Amniotic stem cell (primary cell): ENCODE measurements at places on chromosomes 13 and 19.

- DNase-seq = no peak
These were observed 405.3 kb downstream of the PCDH20 start for GRCh38 chr13:61010358-61010757.

- DNase-seq = no peak
These were observed 212.5 kb downstream of the PCCA start for GRCh38 chr13:100301418-100301817.

DNA sequence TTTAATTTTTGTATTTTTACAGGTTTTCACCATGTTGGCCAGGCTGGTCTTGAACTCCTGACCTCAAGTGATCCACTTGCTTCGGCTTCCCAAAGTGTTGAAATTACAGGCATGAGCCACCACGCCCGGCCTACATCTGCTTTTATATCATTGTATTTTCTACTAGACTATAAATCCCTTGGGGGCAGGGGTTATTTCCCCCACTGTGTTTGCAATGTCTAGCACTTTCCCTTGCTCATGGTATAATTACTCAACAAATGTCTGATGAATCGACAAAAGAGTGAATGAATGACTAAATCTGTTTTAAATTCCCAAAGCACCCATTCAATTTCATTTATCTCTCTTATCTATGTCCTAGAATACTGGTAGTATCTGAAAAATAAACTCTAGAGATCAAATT lies 244.5 kb upstream of the CSNK1A1L start:
- no peak for DNase-seq

DNA sequence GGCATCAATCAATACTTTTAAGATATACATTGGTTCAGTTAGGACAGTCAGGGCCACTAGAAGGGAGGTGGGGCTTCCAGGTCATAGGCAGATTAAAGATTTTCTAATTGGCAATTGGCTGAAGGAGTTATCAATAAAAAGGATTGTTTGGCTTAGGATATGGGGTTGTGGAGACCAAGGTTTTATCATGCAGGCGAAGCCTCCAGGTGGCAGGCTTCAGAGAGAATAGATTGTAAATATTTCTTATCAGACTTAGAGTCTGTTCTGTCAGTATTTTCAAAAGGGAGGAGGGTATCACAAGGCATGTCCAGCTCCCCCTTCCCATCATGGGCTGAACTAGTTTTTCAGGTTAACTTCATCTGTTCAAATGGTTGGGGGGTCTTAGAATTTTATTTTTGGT lies 77.4 kb upstream of the FARP1 start:
- no peak for DNase-seq

DNA sequence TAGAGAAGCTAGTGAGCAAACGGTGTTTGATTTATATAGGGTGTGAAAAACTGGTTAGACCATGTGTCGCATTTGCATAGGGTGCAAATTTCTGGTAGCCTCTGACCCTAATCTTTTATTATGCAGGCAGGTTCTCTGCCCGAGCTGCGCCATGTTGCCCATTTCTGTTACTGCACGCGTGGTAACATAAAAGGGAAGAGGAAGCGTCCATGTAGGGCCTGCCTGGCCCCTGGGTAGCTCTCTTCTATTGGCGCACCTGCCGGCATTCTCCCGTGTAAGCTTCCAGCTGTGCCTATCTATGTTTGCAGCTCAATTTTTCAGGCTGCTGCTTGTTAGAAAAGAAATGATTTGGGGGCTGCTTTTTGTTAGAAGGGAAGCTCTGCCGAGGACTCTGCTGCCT lies 14.0 kb upstream of the CD70 start:
- DNase-seq = no peak

DNA sequence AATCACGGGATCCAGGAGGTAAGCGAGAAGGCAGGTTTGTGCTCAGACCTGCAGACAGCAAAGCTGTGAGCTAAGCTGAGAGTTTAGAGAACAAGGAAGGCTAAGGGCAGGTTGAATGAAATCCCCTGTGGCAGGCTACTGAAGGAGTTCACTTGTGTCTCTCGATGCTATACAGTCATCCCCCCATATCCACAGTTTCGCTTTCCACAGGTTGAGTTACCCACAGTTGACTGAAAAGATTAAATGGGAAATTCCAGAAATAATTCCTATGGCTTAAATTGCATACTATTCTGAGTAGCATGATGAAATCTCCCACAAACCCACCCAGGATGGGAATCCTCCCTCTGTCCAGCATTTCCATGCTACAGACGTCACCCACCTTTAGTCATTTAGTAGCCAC lies 49.6 kb downstream of the ABCC4 start:
- DNase-seq = no peak

GRCh38 chr19:31099515-31100205 lies 249.6 kb downstream of the TSHZ3 start:
- no peak for DNase-seq

DNA sequence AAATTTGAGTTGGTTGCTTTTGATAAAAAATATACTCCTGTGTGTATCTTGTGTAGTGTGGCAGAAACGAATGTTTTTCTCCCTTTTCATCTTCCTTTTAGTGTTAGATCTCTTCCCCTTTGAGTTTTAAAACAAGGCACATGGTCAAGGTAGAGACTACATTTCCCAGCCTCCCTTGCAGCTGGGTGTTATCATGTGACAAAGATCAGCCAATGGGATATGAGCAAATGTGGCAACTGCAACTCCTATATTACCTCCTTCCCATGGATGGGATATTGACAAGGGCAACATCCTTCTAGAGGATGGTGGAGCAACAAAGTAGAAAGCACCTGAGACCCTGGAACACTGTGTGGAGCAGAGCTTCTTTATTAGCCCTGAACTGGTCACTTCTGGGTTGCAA lies 42.4 kb downstream of the ADGRE3 start:
- no peak for DNase-seq

DNA sequence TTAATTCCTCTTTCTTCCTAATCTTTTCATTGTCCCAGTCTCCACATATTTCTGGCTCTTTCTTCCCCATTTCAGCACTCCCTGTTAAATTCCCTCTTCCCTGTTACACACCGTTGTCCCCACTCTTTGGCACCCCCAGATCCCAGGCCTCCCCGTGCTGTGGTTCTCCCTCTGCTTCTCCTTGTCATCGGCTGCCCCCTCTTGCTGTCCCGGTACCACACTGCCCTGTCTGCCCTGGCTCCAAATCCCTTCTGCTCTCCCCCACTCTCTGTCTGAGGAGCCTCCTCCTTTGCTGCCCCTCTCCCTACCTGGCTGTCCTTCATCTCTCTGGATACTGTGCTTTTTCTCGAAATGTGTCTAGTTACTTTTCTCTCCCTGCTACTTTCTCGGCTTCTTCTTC lies 983 bp downstream of the ZNF415 start:
- DNase-seq = no peak

DNA sequence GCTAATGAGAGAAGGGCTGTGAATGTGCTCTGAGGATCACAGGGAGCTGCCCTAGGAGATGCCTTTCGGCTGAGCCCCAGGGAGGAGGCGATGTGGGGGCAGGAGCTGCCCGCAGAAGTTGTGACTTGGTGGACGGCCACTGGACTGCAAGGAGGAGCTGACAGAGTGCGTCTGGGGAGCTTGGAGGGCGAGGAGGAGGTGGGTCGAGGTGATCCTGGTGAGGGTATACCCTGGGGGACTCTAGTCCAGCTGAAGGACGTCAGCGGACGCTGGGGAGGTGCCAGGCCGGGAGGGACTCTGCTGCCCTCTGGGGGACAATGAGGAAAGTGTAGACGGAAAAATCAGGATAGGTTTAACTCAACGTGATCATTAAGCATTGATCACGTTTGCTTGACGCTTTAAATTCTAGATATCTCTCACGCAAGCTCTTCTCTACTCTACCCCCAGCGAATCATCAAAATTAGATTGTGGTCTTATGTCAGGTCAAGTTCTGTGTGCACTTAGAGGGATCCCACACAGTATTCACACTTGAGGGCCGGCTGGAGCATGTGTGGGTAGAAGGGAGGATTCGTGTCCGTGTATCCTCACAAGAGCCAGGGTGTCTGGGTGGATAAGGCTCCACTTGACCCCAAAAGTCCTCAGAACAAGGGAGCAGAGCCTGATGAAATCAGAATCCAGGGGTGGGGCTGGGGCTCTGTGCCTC lies 3.3 kb upstream of the CEACAM7 start:
- no peak for DNase-seq

DNA sequence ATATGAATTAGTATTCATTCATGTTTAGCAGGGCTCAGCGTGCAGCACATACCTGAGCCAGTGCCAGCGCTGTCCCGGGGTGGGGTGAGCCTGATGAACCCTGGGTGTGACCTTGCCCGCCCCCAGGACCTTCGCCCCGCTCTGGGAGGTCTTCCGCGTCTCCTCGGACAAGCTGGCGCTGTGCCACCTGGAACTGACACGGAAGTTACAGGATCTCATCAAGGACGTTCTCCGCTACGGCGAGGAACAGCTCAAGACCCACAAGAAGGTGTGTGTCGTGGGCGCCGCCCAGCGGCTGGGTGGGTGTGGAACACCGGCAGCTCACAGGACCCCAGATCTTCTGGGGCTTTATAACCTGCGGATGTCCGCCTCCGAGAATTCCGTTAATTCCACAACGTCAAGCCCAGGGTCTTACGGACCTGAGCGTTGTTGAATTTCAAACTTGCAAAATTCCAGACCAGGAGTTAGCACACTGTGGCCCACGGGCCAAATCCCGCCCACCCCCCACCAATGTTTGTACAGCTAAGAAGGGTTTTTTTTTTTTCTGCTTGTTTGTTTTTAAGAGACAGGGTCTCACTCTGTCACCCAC lies 15.4 kb downstream of the FCHO1 start:
- no peak for DNase-seq

DNA sequence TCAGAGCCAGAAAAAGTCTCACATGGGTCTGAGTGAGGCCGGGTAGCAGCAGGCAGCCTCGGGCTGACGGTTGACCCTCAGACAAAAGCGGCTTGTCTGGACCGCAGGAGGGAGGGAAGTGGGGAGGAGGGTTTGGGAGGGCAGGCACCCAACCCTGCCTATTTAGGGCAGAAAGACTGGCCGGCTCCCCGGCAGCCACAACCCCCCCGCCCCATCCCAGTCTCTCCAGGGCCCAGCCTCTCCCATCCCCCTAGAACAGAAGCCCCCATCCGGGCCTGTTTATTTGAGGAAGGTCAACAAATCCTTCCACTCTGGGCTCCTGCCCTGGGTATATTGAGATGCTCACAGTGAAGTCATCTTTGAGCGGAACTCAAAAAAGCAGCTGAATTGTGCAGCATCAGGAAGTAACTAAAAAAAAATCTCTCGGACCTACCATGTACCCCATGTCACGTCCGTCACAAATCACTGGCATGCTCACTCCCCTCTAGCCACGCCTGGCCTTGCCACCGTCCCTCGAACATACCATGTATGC lies 6.3 kb downstream of the DACT3 start:
- DNase-seq = no peak

GRCh38 chr13:19023115-19023514 lies 158.5 kb downstream of the TUBA3C start:
- no peak for DNase-seq

DNA sequence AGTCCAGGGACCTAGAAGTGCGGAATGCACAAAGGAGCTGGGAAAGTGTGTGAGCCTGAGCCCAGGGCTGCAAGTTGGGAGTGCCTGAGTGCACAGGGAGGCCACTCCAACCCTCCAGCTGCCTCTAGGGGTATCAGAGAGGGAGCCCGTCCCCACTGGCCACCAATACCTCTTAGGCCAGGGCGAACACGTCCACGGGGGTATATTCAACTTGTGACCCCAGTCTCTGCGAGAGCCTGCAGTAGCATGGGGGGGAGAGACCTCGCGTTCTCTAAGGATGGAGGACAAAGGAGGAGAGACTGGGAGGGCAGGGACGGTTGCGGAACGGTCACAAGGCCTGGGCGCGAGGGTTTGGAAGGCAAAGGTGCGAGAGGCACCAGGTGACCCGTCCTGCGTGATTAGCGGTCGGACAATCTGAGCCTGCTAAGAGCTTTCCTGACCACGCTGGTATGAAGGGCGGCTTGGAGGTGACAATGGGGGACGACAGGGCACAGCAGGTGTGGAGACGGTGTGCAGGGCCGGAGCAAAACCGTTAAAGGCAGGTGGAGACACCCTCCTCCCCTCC lies 676 bp downstream of the CD320 start:
- DNase-seq = no peak

- DNase-seq = no peak
These were observed 73.1 kb upstream of the MTIF3 start for GRCh38 chr13:27523346-27524073.

- no peak for DNase-seq
These were observed 4.1 kb downstream of the ATP11A start for GRCh38 chr13:112693831-112694497.

DNA sequence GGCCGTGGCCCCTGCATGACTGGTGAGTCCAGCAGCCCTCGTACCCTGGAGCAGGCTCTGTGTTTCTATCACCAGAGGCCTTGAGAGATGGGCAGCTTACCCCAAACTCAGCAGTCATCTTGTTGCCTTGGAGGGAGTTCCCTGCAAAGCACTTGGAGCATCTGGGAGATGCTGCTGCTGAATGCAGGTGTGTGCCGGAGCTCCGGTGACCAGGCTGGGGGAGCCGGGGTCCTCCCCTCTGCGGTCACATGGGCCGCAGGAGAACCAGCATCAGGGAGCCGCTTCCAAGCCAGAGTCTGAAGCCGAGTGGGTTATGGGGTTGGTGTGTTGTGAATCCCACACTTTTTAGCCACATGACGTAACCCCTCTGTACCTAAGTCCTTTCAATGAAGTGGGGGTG lies 82.8 kb downstream of the TEX29 start:
- DNase-seq = no peak

- DNase-seq = no peak
These were observed 585.3 kb downstream of the FGF9 start for GRCh38 chr13:22256111-22256639.

GRCh38 chr13:99124794-99125316 lies 75.8 kb upstream of the UBAC2 start:
- DNase-seq = peak; percentile 19

GRCh38 chr13:22126433-22127021 lies 455.7 kb downstream of the FGF9 start:
- DNase-seq = no peak

DNA sequence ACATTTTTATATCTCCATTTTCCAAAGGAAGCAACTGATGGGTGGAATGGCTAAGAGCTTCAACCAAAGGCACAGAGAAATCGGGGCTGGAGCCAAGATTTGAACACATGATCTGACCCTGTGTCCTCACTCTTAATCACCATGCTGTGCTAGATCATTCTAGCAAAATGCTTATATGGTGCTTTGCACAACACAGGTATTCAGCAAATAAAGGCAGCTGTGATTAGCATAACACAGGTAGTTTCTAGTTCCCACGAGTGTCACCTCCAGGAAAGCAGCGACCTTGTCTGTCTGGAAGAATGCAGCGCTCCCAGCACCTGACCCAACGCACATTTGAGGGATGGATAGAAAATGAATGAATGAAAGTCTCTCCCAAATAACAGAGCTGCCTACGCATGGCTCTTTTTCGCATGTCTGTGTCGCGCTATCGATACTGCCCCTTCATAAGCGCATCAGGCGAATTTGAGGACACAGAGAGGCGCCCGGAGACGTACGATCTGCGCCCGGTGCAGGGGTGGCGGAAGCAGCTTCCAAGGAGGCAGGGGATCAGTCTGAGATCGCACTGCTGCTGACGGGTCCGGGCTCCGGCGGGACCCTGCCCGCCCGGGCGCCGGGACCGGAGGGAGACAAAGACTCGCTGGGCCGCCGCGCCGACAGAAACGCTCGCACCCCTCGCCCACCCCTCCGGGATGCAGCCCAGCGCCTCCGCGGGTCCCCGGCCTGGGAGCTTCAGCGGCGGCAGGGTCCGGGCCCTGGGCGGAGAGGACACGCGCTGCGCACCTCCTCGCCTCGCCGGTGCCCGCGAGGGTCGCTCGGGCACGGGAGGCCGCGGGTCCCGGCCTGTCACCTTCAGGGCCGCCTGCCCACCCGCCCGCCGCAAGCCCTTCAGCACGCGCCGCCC lies 609 bp downstream of the EPS15L1 start:
- no peak for DNase-seq
